ENCODE measurements at places on chromosomes 1 and 21. TPM values are rescaled to one million over a fixed set of nuclear protein-coding genes. Genes with fewer than 3 reads are reported as not detected.
A peak's percentile ranks its signal among the peaks of the same experiment; 100 is the strongest.

- H3K27me3 ChIP-seq = no peaks in the 10 kb centered on the region
- no peak overlapping the region for H3K4me3 ChIP-seq
- no peaks in the 10 kb centered on the region for H3K4me1 ChIP-seq
- no peaks in the 10 kb centered on the region for H3K36me3 ChIP-seq
Measured at GRCh38 chr1:81950591-81951244, 150.0 kb downstream of the ADGRL2 start.

GRCh38 chr1:8825985-8826481 is 8.6 kb upstream of the RERE start:
- no peaks in the 10 kb centered on the region for H3K27me3 ChIP-seq
- no peaks in the 10 kb centered on the region for H3K36me3 ChIP-seq
- peaks cover 43% of the 10 kb centered on the region for H3K4me1 ChIP-seq
- DNase-seq = peak; percentile 19
- H3K4me3 ChIP-seq = no peak overlapping the region

DNA sequence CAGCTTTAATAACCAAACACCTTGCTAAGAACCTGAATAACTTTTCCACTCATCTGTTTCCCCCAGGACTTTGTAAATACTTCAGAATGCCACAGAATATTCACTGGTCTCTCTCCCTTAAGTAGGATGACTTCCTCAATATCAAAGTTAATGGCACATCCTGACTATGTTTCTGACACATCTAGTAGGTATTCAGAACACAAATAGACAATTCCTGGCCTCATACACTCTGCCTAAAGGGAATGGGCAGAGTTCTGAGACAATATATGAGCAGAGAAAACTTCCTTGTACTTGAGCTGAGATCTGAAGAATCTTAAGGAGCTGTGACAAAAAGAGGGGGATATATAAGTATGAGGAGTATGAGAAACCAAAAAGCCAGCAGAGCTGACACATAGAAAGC is 34.8 kb downstream of the ANKRD13C start:
- peaks cover 27% of the 10 kb centered on the region for H3K36me3 ChIP-seq
- no peaks in the 10 kb centered on the region for H3K27me3 ChIP-seq
- peak overlapping the region; percentile 55 for H3K27ac ChIP-seq
- no peak for DNase-seq
- H3K4me3 ChIP-seq = no peak overlapping the region

- H3K36me3 ChIP-seq = no peaks in the 10 kb centered on the region
- peak overlapping the region; percentile 59 for H3K27ac ChIP-seq
- H3K27me3 ChIP-seq = no peaks in the 10 kb centered on the region
- H3K4me3 ChIP-seq = peak overlapping the region; percentile 13
Measured at GRCh38 chr21:39452207-39452969, 618 bp downstream of the SH3BGR start.

Gene SPATA45
- total RNA-seq = not detected

DNA sequence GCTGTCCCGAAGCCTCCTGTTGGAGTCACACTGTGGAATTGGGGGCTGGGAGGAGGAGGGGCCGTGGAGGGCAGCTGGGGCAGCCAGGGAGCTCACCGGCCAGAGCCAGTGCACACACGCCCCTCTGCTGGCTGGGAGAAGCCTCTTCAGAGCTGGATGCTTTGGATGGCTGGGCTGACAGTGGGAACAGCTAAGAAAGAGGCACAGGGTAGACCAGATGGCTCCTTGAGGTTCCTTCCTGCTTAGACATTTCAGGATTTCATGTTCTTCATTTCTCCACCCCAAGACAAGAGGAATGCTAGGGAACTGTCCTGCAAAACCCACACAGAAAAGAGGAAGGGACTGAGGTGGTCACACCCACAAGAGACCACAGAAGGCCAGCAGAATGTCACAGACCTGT is 254.8 kb upstream of the VAMP3 start:
- no peaks in the 10 kb centered on the region for H3K4me1 ChIP-seq
- H3K27ac ChIP-seq = no peak overlapping the region
- H3K27me3 ChIP-seq = no peaks in the 10 kb centered on the region

- no peak for DNase-seq
- no peak overlapping the region for H3K4me3 ChIP-seq
- peaks cover 10% of the 10 kb centered on the region for H3K36me3 ChIP-seq
- H3K4me1 ChIP-seq = no peaks in the 10 kb centered on the region
- H3K27ac ChIP-seq = no peak overlapping the region
Measured at GRCh38 chr1:230696722-230697437, 17.0 kb downstream of the AGT start.

DNA sequence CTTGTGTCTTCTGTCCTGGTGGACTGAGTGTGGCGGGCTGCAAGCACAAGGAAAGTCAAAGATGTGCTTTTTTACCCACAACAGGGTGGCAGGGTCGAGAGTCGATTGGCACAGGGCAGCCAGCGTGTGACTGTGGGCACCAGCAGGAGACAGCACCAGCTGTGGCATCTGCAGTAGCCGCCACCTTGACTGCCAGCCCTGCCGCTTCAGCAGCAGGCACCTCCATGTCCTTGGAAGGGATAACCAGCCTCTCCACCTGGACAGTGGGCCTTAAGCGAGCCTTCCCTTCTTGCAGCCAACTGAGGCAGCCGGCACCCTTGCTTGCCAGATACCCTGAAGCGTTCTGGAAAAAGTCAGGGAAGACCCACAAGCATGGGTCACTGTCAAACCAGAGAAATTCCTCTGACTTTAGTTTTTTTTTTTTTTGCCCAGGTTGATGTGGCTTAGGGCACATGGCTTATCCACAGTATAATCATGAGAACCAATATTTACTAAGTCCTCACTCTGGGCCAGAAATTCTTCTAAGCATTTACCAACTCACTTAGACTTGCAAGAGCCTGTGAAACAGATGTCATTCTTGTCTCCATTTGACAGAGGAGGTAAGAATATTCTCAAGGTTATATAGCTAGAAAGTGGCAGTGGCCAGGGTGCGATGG is 30.1 kb upstream of the PTGFRN start:
- DNase-seq = no peak
- no peak overlapping the region for H3K4me3 ChIP-seq
- no peaks in the 10 kb centered on the region for H3K27me3 ChIP-seq
- no peaks in the 10 kb centered on the region for H3K36me3 ChIP-seq
- peaks cover 12% of the 10 kb centered on the region for H3K4me1 ChIP-seq

- H3K4me3 ChIP-seq = no peak overlapping the region
- H3K27me3 ChIP-seq = peaks cover 27% of the 10 kb centered on the region
- no peak for DNase-seq
- H3K4me1 ChIP-seq = no peaks in the 10 kb centered on the region
Measured at GRCh38 chr21:44732956-44733355, 21.6 kb upstream of the TSPEAR start.

All from SJSA1 (cell line).